ENCODE measurements at places on chromosomes 6 and 20. TPM values are rescaled to one million over a fixed set of nuclear protein-coding genes. Genes with fewer than 3 reads are reported as not detected.

SHLD1 gene
- total RNA-seq: 13.5 TPM

GHRH gene
- total RNA-seq: not detected

BMP6 gene
- not detected for total RNA-seq

ROMO1 gene
- total RNA-seq: 667 TPM

SLPI gene
- total RNA-seq: not detected

CAP2 gene
- total RNA-seq: 39.9 TPM

DNA sequence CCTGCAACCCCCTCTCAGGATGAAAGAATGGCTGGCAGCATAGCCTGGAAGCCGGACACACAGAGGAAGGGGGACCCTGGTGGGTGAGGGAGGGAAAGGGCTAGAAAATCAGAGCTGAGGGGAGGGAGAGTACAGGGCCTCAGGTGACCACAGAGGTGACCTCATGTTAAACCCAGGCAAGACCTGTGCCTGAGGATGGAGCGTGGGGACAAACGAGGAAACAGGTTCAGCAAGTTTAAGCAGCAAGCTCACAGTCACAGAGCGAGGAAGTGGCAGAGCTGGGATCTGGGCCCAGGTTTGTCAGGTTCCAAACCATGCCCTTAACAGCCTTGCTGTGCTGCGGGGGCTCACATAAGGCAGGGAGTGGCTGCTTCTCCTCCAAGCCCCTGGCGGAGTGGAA is 4.0 kb upstream of the BPI start:
- no peak for DNase-seq
